Stimulated activated CD8-positive, alpha-beta memory T cell treated with anti-CD3 and anti-CD28 coated beads, Interleukin-4, amount 100 ng/mL, for 48 hours (primary cell): ENCODE measurements at places on chromosomes 7 and 10.

GRCh38 chr7:132680590-132680989 is 104.3 kb upstream of the PLXNA4 start:
- no peak for DNase-seq

DNA sequence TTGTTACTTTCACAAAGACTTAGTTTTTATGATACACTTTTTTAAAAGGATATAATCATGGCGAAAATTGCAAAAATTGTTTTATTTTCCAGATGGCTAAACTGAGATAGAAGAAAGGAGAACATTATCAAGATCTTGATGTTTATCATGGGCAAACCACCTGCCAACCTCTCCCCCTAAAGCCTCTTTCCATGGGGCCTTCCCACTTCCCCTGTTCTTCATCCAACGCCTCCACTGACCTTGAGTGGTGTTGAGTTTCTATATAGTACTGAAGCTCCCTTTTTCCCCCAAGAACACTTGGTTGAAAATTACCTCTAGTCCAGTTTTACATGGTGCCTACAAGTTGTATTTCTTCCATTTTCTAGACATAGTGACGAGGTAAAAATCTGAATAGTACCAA is 5.0 kb downstream of the CREB3L2 start:
- DNase-seq = no peak

DNA sequence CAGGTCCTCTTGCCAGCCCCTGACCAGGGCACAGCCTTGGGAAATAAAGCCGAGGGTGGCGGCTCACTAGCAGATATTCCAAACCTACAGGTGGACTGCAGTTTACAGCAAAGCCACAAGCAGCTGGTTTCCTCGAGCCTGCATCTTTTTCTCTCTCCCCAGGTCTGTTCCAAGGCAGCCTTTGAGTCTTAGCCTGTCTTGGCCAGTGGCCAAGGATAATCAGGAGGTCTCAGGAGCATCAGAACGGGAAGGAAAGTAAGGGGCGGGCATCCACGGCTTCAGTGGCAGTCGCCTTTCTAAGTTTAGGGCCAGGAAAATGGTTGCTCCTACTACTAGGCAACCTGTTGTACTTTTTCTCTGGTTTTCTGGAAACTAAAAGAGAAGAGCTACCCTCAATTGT is 219.7 kb upstream of the ZMIZ1 start:
- DNase-seq = no peak

GRCh38 chr7:103594186-103594585 is 148.2 kb upstream of the SLC26A5 start:
- no peak for DNase-seq

GRCh38 chr10:72759584-72759983 is 67.6 kb downstream of the MCU start:
- DNase-seq = no peak

DNA sequence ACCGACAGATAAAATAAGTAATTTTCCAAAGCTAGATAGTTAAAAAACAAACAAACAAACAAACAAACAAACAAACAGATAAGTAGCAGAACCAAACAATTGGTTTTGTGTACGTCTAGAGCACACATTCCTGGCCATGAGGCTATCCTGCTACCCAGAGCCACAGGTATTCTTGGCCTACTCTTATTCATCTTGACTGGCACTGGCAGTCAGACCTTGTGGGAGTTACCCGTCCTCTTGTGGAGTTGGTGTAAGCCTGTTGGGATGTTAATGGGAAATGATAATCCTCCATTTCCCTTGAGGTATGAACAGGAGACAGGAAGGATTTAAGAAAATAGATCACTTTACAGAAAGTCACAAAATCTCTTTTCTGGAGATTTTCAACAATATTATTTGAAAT is 142.4 kb upstream of the MEOX2 start:
- no peak for DNase-seq

GRCh38 chr10:103125323-103126267 is 67.5 kb downstream of the NT5C2 start:
- DNase-seq = no peak

DNA sequence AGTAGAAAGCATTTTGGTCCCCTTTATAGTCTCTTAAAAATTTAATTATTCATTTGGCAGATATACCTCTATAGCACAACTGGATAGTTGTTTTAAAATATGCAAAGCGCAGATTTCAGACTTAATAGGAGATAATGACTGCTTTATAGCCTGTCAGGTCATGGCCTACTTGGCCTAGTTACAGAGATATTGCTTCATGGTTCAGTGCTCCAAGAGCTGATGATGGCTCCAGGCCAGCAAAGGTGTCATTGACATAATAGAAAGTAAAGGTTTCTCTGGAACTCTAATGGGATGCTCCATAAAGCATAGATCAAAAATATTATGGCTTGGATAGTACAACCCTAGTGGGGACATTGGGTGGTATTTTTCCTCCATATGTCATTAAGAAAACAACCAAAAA is 285.7 kb downstream of the NXPH1 start:
- no peak for DNase-seq

DNA sequence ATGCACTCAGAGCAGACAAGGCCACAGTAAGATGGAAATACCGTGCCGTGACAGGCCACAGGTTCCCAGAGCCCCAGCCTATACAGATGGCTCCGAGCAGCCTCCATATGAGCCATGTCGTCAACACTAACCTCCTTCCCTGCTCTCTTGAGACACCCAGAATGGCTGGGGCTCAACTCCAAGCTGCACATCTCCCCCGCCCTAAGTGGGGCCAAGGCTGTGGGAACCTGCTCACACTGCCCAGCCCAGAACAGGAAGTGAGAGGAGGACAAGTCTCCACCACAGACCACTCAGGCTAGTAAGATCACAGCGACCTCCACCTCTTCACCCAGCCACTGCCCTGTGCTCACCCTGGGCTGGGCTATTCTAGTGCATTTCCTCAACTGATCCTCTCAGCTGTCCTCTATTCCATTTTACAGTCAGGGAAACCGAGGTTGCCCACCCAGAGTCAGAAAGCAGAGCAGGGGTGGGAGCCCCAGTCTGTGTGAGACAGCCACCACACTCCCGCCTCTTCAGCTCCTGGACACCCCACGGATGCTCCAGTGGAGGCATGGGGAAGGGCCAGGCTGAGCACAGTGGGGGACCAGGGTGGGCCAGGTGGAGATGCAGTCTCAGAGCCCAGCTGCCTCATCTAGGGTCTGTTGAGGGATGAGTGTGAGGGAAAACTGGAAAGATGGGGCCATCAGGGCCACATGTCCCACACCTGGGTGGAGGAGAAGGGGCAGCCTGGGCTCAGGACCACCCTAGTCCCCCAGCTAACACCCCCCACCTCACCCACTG is 11.6 kb downstream of the GRID1 start:
- no peak for DNase-seq

DNA sequence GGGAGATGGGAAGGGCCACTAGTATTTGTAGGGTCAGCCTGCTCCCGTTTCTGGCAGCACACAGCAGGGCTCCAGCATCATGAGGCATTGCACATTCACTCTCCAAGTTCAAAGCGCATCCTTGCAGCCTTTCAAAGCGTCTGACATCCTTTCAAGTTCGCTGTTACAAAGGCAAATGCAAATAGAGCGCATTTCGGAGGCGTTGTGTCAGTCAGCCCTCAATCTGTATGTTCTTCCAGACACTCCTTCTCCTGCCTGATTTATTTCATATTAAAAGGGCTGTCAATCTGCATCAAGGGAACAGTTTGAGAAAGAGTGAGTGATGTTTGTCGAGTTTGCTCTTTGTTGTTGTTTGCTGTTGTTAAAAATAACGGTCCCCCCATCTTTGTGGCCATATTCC is 188.5 kb downstream of the SNX10 start:
- DNase-seq = no peak

DNA sequence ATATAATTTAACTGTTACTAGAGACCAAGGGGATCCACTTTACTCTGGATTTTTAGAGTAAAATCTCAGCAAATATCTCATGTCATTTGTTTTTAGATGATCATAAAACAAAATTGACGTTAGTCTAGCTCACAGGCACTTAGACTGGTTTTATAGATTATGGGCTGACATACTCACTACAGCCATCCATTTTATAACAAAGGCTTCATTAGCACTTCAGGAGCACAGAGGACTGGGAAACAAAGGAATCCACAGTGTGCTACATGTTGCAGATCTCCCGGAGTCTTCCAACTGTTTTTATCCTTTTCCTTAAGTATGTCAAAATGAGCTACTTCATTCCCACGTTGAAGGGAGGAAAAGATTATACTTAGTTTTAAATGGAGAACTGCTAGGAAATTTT is 15.9 kb upstream of the SCRN1 start:
- no peak for DNase-seq

DNA sequence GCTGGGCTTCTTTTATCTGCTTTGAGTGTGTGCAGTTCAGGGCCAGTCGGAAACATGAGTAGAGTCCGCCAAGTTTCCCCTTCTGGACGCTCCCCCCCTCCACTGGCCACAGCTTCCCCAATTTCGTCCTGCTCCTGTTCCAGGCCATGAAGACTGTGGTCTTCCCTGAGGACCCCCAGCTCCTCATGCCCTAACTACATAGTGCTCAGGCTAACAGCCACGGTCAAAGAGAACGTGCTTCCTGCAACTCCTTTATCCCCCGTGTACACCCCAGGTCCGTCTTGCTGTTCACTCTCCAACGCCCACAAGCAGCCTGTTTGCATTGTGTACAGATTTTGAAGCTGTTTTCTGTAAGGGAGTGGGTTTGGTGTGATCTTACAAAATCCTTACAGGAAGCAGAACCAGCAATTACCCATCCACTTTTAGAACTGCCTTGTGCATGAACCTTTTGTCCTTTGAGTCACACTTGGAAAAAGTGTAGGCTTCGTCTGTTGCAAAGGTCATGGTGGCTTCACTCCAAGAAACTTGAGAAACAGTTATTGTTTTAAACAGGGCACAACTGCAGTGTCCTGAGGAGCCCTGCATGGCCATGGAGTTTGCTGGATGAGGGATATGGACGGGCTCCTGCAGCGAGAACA is 77.0 kb upstream of the FAM20C start:
- no peak for DNase-seq
